ENCODE measurements at places on chromosomes 12 and 14.

DNA sequence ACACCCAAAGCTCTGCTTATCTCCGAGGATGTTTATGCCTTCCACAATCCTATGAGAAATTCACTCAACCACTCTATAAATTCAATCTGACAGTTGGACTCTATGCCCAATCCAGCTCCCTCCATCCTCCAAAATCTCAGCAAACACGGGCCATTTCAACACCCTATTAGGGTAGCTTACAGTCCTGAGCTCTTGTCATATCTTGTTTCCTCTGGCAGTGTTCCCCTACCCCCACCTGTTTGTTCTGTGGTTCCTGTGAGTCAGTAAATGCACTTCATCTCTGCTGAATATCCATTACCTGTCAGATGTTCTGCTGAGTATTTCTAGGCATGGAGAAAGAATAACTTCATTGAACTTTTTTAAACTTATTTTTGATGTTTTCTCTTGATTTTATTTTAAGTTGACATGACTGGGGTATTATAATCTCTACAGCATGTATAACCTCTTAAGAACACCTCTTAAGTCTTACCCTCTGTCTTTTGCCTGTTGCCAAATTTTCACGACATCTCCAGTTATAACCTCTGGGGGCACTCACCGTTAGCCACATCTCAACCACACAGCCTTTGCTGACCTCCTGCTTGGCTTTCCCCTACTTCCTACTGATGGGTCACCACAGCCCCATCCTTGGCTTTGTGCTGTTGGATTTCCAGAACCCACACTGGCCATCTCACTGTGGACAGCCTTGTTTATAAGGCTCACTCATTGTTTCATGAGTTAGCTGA lies 317.0 kb upstream of the TMPO start:
- DNase-seq: no peak

DNA sequence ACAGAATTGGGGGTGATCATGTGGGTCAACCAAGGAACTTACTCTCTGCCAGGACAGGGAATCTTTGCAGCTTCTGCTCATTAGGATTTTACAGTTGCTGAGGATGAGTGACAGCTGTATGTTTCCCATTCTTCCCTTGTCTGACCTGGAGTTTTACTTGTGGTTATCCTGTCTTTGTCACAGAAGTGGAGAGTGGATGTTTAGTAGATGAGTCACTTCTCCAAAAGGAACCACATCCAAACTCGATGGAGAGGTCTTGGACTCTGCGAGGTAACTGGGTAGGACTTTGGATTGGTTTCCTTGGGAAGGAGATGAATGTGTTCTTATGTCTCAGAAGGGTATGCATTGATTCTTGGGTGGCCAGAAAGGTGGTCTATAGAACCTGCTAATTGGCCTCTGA lies 53.8 kb upstream of the USP44 start:
- no peak for DNase-seq

GRCh38 chr14:104709387-104710039 lies 14.5 kb upstream of the ADSS1 start:
- no peak for DNase-seq

GRCh38 chr12:102957339-102958050 lies at the start of gene ASCL1:
ASCL1 (plus strand) TSS chr12:102957674; CDS start chr12:102958245, 571 bp downstream.
- peak; percentile 16 for DNase-seq

GRCh38 chr12:108527166-108527496 lies 12.1 kb downstream of the FICD start:
- no peak for DNase-seq

DNA sequence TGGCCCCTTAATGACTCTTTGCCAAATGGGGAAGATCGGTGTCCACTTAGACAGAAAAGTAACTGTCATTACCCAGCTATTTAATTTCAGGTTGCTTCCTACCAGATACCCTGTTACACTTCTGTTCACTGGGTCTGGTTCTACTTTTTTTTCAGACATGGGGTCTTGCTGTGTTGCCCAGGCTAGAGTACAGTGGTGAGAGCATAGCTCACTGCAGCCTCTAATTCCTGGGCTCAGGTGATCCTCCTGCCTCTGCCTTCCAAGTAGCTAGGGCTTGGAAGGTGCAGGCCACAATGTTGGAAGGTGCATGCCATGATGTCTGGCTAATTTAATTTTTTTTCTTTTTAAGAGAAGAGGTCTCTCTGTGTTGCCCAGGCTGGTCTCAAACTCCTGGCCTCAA lies 147.0 kb upstream of the ARHGAP5 start:
- no peak for DNase-seq

DNA sequence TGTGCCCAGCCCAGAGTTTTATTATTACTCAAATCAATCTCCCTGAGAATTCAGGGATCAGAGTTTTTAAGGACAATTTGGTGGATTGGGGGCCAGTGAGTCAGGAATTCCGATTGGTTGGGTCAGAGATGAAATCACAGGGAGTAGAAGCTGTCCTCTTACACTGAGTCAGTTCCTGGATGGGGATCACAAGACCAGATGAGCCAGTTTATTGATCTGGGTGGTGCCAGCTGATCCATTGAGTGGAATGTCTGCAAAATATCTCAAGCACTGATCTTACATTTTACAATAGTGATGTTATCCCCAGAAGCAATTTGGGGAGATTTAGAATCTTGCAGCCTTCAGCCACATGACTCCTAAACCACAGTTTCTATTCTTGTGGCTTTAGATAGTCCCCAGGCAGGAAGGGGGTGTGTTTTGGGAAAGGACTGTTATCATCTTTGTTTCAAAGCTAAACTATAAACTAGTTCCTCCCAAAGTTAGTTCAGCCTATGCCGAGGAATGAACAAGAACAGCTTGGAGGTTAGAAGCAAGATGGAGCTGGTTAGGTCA lies 89.1 kb upstream of the CNOT2 start:
- no peak for DNase-seq

- DNase-seq: no peak
These were observed 87.6 kb upstream of the PRB2 start for GRCh38 chr12:11482955-11483354.

DNA sequence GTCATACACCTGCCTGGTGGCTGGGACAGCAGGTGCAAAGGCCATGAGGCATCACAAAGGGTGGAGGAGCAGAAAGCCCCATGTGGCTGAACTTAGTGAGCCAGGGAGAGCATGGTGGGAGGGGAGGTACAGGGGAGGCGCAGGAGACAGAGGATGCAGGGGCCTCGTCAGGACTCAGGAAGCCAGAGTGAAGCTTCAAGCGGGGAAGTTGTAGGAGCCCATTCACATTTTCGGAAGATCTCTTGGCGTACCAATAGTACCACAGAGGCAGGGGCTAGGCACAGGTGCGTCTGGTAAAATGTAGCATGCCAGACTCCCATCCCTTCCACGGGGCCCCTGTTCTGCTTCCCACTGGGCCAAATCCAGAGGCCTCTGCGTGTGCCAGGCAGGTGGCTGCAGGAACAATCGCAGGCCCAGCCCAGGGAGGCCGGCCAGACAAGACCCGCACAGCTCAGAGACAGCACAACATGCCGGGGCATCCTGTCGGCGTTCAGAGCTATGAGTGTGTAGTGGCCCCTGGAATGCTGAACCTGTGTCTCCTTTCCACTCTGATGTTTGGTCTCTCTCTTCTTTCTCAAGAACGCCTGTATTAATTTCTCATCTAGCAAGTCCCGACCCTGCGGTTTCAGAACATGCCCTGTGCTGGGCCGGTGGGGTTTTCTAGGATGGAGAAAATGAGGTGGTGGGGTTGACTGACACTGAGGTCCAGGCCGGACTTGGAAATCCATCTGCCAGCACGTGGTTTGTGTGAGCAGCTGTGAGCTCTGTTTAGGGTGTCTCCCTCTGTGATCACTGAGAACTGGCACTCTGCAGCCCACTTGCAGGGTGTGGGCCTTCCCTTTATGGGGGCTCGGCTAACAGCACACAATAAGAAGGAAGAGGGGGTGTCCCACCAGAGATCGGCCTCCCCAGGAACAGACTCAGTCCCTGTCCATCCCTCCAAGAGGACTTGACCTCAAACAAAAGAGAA lies 5.5 kb upstream of the TMEM132D start:
- DNase-seq: no peak

DNA sequence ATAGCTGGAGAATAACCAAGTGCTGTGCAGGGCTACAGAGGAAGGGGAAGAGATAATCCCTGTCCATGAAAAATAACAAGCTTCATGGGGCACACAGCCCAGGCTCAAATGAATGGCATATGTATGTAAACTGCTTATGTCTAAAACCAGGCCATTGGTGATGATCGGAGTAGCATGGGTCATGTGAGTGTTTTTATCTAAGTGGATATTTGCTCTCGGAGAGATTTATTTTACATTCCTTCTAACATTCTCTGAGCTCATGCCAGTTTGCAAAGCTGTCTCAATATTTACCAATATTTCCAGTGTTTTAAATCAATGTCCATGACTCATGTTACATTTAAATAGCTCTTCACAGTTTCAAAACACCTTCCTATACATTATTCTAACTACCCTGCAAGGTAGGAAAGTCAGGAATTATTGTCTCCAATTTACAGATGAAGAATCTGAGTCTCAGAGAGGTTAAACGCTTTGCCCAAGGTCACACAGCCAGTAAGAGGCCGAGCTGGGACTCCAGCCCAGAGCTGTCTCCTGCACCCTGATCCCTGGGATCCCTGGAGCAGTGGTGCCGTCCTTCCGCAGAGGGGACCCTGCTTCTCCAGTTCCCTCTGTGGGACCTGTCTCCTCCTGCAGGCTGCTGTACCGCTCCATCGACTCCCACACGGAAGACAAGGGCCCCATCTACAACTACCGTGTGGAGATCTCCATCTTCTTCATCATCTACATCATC lies 186.7 kb upstream of the FKBP4 start:
- no peak for DNase-seq

- no peak for DNase-seq
These were observed 141.9 kb downstream of the CRADD start for GRCh38 chr12:93819050-93819491.

- DNase-seq: no peak
These were observed 70.5 kb downstream of the SERPINA3 start for GRCh38 chr14:94682736-94683135.

- DNase-seq: no peak
These were observed 101.6 kb downstream of the MGAT4C start for GRCh38 chr12:86154620-86155019.

GRCh38 chr14:58068306-58068705 lies 83.7 kb downstream of the ARMH4 start:
- DNase-seq: no peak

DNA sequence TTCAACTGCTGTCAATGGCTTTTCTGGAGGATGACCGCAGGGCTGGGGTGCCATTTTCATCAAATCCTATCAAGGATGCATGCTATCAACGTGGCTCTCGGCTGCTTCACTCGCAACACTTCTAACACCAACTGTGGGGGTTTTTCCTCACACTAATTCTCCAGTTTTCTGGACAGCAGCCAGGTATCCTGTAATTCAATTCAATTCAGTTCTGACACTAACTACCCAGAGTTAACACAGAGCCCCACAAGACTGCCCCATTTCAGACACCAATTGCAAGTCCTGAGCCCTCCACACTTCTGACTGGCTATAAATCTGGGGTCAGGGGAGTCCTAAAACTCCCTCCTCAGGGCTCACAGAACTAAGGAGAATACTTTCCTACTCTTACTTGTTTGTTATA lies 55.3 kb upstream of the TMCC3 start:
- DNase-seq: no peak

DNA sequence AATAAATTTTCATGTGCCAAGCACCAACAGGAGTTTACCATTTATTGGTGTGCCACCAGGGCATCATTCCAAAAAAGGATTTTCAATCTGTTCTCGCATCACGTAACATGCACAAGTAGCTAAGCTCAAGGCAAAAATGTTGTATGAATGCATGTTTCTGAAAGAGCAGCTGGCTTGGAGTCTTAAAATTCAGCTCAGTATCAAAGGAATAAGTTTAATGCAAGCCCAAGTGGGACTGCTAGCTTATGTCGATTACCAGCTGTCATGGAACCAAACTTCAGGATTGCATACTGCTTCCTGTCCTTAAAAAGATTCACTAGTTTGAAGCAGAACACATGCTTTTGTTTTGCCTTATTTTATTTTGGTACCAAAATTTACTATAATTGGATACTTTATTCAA lies 437.0 kb downstream of the FSCB start:
- DNase-seq: no peak

DNA sequence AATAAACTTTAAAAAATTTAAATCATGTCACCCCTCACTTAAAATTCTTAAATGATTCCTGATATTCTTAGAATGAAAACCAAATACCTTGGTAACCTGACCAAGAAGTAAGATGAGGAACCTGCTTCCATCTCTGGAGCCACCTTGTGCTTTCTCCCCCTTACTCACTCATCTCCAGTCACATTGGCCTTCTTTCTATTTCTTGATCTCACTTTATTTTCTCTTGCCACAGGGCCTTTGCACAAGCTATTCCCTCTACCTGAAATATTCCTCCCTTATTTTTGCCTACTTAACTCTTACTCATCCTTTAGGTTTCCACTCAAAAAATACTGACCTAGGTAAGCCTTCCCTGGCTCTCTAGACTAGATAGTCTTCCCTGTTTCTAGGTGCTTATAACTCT lies 5.1 kb downstream of the ZCRB1 start:
- no peak for DNase-seq

- no peak for DNase-seq
These were observed 128.6 kb downstream of the ZFP36L1 start for GRCh38 chr14:68664225-68664681.

DNA sequence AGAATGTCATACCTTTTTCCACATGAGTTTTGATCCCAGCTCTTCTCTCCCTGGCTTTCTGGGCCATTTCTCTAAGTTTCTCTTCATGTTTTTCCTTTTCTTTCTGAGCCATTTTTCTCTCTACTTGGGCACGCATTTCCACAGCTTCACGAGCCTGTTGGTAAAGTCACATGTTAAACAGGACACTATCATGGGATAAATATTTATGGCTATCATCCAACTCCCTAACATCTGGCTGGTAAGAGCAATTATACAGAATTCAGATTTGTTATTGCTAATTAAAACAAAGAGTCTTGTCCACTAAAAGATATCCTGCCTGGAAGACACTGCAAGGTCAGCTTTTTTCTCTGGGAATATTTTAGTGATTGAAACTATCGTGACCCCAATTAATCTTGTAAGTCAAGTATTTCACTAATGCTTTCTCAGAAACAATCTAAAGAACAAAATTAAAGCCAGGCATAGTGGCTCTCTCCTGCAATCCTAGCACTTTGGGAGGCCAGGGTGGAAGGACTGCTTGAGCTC lies 23.1 kb downstream of the SLIRP start:
- no peak for DNase-seq

DNA sequence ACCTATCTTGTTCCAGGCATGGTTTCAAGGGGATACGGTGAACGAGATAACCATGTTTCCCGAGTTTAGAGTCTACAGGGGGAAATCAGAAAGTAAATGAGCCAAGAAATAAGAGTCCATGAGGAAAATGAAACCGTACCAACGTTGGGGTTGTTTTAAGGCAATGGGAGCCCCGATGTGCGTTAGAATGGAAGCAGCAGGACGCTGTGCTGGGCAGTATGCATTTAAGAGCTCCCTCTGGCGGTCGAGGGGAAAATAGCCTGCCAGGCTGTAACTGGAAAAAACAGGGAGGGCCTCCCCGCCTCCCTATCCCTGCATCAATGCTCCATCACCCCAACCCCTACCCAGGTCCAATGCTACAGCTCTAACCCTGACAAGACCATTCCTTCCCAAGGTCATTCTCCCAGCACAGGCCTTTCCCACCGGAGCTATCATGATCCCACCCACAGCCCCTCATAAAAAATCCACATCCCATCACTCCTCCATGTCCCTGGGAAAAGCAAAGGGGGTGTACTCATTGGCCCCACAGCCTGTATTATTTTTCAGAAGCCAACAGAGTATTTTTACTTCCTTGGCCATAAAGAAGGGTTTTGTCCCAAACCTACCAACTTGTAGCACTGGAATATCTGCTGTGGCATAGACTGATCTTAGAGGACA lies 226.3 kb upstream of the NOS1 start:
- peak; percentile 71 for DNase-seq

- DNase-seq: no peak
These were observed 305.0 kb downstream of the NELL2 start for GRCh38 chr12:44571006-44571550.

GRCh38 chr12:71972441-71973074 lies 33.9 kb downstream of the TPH2 start:
- DNase-seq: no peak

Measured in hematopoietic multipotent progenitor cell treated with erythropoietin and hydrocortisone succinate and interleukin-3 and kit ligand, for 6 days (in vitro differentiated cells).